ENCODE measurements at places on chromosomes 1 and 21.

- no peak for DNase-seq
These were observed 180.7 kb downstream of the ZBTB18 start for GRCh38 chr1:244231572-244232315.

DNA sequence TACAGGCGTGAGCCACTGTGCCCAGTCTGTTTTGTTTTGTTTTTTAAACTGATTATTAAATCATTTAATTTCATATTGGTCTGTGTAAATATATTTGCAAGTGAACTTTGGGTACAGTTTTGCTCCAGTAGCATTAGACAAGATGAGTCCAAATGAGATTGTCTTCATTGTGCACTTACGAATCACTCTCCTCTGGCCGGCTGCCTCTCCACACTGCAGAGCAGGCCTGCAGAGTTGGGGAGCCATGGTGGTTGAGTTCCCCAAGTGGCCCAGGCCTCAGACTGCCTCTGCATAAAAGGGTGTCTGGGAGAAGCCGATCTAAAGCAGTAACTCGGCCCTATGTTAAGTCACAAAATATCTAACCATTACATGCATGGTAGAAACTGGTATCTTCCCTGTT is 74.8 kb downstream of the ATP5PO start:
- DNase-seq = no peak

DNA sequence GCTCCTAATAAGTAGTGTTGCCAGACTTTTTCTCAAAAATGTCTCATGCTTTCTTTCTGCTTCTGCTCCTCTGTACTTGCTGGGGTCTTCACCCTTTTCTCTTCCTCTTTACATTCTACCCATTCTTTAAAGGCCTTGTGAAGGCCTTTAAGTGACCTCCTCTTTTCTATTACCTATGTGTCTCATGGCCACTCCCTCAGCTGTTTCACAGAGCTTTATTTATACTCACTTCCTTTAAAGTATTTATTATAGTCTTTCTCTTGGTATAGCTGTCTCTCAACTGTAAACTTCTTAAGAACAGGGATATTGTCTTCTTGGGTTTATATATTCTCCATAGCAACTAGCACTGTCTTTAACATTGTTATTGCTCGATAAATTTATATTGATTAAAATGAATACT is 792 bp downstream of the GOLPH3L start:
- DNase-seq = no peak

- no peak for DNase-seq
These were observed 1.0 kb upstream of the KAZN start for GRCh38 chr1:14597343-14598006.

DNA sequence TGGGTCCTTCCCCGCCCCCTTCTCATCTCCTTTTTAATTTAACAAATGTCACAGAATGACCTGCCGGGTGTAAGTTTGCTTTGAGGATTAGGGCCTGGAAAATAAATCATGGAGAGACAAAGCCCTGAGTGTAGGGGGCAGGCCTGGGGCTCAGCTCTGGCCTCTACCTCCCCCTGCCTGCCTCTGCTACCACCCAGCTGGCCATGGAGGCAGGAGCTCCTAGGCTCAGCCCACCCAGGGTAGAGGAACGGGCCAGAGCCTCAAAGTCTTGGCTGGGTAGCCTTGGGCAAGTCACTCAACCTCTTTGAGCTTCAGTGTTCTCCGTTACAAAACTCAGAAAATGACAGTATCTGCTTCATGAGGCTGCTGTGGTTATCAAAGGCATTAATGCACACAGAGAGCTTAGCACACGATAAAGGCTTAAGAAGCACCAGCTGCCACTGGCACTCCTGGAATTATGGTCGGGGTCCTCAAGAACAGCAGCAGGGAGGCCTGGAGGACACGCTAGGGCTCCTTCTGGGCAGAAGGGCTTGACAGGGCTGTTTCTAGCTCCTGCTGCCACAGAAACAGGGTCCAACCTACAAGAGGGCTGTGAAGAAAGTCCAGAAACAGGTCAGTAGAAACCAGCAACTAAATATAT is 39.0 kb downstream of the LRP8 start:
- no peak for DNase-seq

GRCh38 chr1:36133484-36133883 is 8.5 kb upstream of the COL8A2 start:
- no peak for DNase-seq

DNA sequence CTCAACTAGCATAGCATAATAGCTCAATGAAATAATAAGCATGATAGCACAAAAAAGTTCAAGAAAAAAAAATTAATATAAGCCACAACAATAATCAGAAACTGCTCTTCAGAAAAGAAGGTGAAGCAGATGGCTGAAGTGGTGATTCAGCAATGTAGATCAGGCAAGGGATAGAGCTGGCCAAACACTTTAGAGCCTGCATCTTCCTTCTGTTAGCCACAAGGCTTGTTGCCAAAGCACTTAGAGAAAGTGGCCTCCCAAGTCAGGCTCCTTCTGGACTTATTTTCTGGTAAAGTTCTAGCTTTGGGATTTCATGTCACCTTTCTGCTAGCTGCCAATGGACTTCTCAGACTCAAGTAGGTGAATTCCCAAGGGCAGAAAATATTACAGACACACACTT is 60.3 kb upstream of the C1orf87 start:
- no peak for DNase-seq

GRCh38 chr1:43992232-43992995 is 1.0 kb downstream of the CCDC24 start:
- no peak for DNase-seq

DNA sequence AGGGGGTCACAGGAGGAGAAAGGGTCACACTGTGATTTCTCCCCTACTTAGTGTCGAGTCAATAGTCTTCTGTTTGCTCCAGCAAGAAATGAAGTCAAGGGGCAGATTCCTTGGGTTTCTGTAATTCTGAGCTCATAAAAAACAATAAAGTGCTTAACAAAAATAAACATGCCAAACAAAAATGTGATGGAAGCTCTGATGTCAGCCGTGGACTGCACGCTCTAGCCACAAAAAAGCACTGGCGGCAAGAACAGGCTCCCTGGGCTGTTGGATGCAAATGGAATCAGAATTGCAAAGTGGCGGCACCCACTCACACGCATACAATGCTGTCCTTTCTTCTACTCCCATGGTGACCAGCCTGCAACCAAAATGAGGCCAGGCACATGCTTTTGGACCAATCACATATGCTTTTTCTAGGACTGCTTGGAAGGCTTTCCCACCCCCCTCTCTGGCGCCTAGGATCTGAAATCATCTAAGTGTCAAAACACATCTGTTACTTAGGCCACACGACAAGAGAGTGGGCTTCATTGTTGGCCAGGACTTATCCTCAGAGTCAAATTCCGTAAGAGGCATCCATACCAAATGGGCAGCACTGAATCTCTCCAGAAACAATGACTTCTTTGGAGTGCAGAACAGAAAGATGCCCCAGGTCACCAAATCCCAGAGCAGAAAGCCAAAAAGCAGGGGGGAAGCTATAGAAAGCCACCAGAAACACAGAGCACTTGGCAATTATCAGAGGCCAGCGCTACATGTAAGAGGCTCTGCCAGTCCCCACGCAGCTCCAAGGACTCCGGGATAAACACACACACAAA is 9.2 kb downstream of the C1orf198 start:
- DNase-seq = no peak

- no peak for DNase-seq
These were observed 25.5 kb upstream of the GRHL3 start for GRCh38 chr1:24293392-24294227.

- no peak for DNase-seq
These were observed 144.5 kb downstream of the BRINP2 start for GRCh38 chr1:177315261-177315660.

DNA sequence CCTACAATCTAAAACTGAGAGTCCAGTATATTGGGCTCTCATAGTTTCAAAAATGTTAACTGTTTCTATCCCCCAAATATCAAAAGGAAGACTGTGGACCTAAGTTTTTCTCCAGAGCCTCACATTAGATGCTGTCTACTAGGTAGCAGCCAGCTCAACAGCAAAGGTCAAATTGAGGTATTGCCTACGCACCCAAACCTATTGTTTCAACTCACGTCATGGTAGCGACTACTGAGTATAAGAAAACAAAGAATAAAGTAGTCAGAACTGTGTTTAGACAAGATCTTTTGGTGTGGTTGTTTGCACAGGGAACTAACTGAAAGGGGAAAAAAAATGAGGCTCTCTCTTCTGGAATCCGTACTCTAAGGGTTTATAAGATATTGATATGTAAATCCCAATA is 173.2 kb downstream of the LBR start:
- DNase-seq = no peak

DNA sequence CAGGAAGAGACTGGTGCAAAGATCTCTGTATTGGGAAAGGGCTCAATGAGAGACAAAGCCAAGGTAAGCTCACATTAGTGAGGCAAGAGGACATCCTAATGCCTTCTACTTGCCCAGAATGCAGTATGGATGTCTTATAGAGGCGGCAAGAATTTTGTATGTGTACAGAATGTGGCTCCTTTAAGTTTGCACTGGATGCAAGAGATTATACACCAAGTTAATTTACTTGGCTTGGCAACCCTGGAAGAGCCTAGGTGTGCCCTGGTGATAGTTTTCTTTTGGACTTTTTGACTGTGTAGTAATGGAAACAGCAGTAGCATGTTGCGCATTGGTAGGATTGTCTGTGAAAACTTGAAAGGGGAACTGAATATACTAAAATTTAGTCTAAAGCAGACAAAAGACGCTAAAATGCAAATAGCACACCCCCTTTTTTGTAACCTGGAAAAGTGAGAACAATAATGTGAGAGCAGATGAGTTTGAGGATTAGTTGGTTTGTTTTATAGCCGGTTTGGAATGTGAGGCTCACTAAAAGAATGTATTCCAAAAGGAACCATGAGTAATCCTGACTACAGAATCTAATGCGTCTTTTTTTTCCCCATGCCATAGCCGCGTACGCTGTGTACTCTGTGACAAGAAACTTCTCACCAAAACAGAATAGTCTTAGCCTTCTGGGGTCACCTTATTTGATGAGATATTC is 18.1 kb downstream of the KHDRBS1 start:
- DNase-seq = no peak

DNA sequence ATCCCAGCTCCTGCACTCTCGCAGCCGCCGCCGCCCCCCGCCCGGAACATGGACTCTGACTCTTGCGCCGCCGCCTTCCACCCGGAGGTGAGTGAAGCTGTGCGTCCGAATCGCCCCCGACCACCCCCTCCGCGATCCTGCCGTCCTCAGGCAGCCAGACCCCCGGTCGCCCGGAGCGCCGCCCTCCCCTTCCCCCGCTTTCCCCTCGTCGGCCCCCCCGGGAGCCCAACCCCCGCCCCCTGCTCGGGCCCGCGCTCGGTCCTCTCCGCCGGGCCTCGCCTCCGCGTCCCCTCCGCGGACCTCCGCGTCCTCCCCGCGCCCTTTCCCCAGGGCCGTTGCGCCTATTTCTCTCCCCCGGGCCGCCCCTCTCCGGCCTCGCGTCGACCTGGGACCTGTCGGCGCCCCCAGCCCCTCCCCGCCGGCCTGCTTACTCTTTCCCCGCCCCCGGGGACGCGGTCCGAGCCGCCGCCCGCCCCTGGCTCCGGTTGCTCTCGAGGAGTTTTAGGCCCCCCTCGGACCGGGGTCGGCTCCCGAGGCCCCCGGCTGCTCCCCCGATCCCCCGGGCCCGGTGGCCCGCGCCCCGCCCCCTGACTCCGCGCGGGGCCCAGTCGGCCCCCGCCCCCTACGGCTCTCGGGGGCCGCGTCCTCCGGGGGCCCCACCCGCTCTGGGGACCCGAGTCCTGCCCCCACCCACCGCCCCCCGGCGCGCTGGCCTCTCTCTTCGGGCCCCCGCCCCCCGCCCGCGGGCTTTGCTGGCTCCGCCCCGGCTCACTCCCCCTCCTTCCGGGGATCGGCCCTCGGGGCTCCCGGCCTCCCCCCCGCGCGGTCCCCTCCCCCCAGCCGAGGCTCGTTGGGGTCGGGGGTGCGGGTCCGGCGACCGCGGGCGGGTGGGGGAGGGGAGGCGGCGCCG is 743 bp downstream of the PHF13 start:
- DNase-seq = no peak

GRCh38 chr1:111285879-111286278 is 4.8 kb upstream of the CHIA start:
- no peak for DNase-seq

GRCh38 chr1:157162345-157162744 is 24.1 kb upstream of the ETV3 start:
- no peak for DNase-seq

DNA sequence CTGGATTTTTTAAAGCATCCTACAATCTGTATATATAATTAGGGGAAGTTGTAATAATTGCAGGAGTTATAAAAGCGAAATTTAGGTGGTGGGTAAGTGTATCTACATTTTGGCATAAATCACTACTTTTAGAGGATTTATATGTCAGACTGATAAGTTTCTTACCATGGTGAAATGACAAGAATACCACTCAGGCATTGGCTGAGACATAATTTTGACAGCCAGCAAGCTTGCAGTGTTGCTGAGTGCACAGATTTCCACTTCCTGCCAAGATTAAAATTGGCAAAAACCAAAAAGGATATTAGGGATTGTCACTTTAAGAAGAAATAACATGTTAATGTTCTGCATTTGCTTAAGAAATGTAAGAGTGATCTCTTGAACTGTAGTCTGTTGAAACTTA is 28.2 kb downstream of the NFIA start:
- no peak for DNase-seq

- DNase-seq = no peak
These were observed 8.6 kb downstream of the LMOD1 start for GRCh38 chr1:201937624-201938213.

DNA sequence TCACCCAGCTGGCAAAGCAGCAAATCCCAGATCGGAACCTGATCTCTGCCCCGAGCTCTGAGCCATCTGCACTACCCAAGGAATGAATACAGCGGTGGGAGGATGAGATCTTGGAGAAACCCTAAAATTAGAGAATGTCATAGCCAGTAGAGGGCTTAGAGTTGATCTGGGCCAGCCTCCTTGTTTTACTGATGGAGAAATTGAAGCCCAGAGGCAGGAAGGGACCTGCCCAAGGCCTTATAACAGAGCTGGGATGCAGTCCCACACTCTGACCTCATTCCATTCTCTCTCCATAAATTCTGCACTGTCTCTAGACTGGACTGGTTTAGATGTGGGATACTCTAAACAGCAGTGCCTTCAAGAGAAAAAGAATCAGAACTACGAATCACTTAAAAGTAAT is 4.8 kb upstream of the SFN start:
- DNase-seq = no peak

- no peak for DNase-seq
These were observed 98.5 kb downstream of the OSBPL9 start for GRCh38 chr1:51715369-51715768.

- no peak for DNase-seq
These were observed 87.5 kb upstream of the KIF26B start for GRCh38 chr1:245067257-245067656.

DNA sequence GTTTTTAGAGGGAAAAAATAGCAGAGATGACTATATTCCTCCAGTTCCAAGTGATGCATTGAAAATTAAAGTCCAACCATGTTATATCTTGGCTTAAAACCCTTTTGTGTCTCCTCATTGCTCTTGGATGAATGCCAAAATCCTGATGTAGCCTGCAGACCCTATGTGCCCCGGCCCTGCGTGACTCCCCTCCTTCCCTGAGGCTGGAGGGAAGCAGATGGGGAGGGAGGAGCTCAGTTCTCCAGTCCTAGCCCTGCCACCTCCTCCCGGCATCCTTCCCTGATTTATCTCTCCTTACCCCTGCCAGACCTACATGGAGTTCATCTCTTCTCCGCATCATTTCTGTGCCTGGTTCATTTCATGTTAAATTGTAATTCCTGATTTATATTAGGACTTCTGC is 397.4 kb downstream of the PTPRU start:
- no peak for DNase-seq
